ENCODE measurements at places on chromosomes 4 and X.
A peak's percentile ranks its signal among the peaks of the same experiment; 100 is the strongest.

DNA sequence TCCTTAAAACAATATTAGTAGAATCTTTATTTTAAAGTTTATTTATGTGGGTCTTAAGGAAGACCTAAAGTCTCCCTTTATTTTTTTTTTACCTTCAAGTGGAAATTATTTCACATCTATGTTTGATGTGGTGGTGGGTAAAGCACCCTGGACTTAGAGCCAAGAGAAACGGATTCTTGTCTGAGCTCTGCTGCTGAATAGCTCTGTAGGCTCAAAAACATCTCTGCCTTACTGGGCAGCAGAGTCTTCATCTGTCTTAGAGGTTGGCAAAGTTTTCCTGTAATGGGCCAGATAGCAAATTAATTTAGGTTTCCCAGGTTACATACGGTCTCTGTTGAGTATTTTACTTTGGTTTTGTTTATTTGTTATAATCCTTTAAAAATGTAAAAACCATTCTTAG, 136.5 kb downstream of the CEP135 start:
- peak; percentile 14 for DNase-seq

GRCh38 chr4:76772498-76773106, 125.3 kb downstream of the SOWAHB start:
- peak; percentile 83 for DNase-seq

DNA sequence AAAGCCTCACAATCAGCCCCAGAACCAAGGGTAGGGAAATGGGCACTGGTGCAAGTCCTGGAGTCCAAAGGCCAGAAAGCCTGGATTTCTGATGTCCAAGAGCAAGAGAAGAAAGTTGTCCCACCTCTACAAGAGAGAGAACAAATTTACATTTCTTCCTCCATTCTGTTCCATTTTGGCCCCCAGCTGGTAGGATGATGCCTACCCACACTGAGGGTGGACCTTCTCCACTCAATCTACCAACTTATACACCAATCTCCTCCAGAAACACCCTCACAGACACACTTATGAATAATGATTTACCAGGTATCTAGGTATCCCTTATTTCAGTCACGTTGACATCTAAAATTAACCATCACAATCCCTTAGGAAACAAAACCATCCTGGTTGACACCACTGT, 367.8 kb upstream of the GRIA3 start:
- no peak for DNase-seq

DNA sequence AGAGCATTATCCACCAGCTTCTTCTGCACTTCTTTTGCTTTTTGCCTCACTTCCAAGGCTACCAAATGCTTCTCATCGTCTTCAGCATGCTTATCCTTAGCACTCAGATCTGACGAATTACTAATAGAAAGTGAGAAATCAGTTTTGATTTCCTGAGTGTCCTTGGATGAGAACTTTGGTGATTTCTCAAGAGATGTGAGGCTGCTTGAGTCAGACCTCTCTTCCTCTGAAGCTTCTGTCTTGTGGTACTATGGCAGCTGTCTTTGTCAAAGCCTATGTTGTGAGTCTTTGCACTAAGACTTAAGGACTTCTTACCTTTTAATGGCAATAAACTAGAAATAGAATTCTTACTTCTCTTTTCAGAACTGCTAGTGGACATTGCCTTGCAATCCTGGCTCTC, 169.9 kb downstream of the CPE start:
- no peak for DNase-seq

DNA sequence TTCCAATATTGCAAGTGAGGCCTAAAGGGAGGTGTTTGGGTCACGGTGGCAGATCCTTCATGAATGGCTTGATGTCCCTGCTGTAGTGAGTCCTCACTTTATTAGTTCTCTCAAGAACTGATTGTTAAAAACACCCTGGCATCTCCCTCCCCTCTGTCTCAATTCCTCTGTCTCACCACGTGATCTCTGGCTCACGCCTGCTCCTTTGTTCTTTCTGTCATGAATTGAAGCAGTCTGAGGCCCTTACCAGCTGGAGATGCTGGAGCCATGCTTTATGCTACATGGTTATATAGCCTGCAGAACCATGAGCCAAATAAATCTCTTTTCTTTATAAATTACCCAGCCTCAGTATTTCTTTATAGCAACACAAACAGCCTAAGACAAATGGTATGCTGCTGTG, 980.7 kb upstream of the GRIA3 start:
- DNase-seq: no peak

DNA sequence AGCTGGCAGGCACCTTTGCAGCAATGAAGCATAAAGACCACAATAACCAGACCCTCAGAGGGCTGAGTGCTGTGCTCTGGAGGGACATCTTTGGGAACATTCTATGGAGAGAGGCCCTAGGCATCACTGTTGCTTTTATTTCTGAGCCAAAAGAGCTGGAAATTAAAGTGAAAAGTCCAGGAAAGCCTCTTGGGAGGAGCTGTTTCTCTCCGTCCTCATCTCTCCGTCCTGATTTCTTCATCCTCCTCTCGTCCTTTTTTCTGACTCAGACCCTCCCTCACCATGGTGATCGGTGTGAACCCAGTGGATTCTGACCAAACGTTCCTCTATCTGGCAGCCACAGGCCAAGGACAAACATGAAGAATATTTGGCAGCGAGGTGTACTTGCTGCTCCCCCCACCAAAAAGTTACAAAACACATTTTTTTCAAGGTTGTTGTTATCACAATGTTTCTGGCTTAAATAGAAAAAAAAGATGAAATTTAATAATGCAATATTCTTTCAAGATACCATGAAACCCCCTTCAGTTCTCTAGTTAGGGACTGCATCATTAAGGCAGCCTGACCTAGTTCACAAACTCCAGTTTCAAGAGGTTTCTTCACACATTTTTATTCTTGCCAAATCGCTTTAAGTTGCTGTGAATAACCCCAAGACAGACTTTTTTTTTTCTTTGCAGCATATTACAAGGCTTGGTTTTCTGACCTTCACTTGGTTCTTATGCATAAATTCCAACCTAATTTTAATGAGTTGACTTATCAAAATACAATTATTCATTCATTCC, 80.2 kb downstream of the SCD5 start:
- peak; percentile 40 for DNase-seq

DNA sequence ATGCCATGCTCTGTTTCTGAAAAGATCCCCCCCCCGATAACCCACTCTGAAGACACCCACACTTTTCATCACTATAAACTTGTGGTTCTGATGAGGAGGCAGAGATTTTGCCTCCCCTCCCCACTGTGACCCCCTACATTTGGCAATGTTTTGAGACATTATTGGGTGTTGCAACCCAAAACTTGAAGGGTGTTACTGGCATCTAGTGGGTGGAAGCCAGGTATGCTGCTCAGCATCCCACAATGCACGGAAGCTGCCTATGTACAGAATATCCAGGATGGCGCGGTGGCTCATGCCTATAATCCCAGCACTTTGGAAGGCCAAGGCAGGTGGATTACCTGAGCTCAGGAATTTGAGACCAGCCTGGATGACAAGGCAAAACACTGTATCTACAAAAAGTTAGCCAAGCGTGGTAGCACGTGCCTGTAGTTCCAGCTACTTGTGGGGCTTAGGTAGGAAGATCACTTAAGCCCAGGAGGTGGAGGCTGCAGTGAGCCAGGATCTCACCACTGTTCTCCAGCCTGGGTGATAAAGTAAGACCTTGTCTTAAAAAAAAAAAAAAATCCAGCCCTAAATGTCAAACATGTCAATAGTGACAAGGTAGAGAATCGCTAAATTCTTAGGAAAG, 87.3 kb downstream of the SCD5 start:
- DNase-seq: no peak

DNA sequence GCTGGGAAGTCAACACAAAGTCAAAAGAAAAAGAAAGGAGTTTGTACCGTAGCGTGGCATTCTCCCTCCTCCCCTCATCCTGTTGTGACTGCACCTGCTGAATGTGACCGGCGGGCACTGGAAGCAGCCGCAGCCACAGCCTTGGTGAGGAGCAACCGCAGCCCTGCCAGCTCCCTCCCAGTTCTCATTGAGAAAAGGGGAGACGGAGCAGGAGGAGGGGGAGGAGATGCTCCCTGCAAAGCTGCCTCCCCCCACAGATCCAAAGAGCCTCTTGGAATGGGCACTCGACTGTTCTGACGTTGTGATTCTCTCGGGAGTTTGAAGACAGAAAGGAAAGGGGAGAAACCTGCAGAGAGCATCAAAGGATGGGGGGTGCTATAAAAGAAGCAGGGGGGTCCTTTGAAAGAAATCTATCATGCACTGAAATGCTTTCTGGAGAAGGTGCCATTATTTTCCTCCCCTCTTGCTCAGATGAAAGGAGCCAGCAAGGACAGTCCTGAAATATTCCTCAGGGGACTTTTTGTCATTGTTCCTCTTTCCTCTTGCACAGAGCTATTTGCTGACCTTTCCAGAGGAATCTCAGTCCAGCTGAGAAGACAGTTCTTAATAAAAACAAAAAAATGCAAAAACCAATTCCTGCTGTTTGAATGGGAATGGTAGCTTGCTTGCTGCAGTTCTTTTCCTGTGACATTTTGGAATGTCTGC, 429.7 kb downstream of the MAPK10 start:
- no peak for DNase-seq

- no peak for DNase-seq
Observed at GRCh38 chr4:22745234-22745633, 52.5 kb downstream of the GBA3 start.
